Karpas-422 (cell line): ENCODE measurements at places on chromosomes 7 and 10. TPM values are rescaled to one million over a fixed set of nuclear protein-coding genes. Genes with fewer than 3 reads are reported as not detected.

Gene JCAD
- not detected in 2 replicates for total RNA-seq

Gene SDK1
- not detected in 2 replicates for total RNA-seq

Gene C7orf33
- total RNA-seq, result not detected in 2 replicates

GRCh38 chr10:122467701-122468100 is 6.3 kb downstream of the HTRA1 start:
- H3K27me3 ChIP-seq, result no peaks in the 10 kb centered on the region
- H3K4me3 ChIP-seq, result no peak overlapping the region
- no peak overlapping the region for H3K27ac ChIP-seq

DNA sequence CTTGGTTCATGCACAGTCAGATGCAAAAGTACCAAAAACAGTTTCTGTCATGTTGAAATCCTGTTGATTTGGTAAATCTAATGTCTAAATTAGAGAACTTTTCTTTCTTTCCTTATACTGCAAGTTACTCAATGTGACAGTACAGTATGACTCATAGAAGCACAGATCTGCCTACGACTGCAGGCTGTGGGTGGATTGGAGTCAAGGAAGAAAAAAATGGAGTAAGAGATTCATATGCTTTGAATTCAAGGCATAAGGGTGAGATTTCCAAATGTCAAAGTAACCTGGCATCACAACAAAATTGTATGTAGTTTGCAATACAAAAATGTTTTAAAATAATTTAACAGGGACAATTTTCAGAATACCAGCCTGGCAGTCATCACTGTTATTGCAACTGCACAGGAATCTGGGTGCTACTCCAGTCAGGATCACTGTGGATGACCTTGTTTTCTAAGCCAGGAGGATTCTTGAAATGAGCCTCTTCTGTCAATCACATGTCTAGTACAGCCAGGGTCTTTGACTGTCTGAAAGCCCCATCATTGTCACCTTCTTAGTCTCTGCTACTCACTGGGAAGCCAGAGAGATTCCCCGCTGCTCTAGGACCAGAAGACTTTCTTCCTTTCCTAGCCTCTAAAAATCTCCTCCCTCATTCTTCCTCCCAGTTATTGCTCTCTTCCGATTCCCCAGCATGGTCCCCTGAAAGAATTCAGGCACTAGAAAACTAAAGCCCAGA is 83.6 kb downstream of the CD36 start:
- no peak overlapping the region for H3K4me3 ChIP-seq
- no peaks in the 10 kb centered on the region for H3K27me3 ChIP-seq
- no peaks in the 10 kb centered on the region for H3K36me3 ChIP-seq
- H3K27ac ChIP-seq, result no peak overlapping the region
- DNase-seq, result no peak

- no peaks in the 10 kb centered on the region for H3K27me3 ChIP-seq
- no peak for DNase-seq
- H3K4me3 ChIP-seq, result no peak overlapping the region
Observed at GRCh38 chr10:96614515-96614914, 27.7 kb upstream of the TM9SF3 start.

DNA sequence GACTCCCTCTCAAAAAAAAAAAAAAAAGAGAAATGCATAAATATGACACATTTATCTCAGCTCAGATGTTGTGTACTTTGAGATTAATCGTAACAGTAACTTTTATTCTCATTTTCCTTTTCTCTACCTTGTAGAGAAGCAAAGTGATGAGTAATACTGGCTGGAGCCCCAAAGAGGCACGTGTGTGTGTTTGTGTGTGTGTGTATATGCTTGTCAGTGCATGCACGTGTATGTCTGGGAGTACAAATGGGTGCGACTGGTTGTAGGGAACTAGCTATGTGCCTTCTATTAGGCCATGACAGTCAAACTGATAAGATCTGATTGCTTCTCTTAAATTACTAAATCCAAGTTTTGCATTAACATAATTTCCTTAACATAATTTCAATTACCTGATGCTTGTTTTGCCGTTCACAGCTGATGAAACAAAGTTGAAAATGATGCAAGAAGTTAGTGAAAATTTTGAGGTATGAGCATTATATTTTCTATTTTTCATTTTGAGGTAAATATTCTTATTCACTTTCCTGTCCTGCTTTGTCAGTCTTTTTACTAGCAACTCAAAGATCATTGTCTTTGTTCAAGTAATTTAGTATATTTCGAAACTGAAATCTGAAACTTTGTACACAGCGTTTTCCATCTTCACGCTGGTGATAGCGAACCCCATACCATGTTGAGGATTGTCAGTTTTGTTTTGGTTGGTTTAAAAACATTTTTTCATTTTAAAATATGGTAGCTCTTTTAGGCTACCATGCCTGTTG is 3.4 kb downstream of the TRRAP start:
- H3K27ac ChIP-seq, result no peak overlapping the region
- H3K4me3 ChIP-seq, result no peak overlapping the region
- peaks cover 32% of the 10 kb centered on the region; the same call in 1 of the 2 replicates for H3K36me3 ChIP-seq
- no peaks in the 10 kb centered on the region for H3K27me3 ChIP-seq

DNA sequence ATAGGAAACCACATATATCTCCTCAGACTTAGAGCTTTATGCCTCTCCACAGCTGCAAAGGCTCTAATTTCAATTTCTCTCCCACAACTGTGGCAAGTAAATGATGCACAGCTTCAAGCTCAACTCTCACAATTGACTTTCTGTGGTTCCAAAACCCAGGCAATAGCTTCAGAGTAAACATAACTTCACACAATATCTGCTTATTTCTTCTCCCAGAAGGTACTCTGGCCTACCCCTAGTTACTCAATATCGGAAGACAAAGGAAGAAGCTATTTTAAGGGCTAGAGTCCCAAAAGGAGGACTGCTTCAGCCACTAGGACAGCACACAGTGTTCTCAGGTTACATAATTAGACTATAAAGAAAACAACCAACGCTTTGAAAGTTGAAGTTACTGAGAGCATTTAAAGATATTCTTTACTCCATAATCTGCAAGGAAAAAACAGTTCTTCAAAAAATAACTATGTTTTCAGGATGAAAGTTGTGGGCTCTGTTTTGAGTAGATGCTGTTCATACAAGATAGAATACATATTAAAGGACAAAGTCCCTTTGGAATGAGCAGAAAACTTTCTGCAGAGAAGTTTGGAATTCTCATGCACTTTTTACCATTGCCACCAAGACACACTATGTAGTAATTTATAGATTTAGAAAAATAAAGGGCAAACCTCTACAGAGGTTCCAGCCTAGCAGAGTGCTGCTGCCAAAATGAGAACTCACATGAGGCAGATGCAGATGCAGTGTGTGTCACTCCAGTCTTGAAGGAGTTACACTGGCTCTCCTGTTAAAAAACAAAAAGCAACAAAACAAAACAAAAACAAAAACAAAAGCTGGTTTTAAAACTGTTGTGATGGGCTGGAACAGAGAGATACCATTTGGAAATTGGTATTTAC is 81.8 kb downstream of the NT5C2 start:
- no peaks in the 10 kb centered on the region for H3K27me3 ChIP-seq
- peak overlapping the region; percentile 62 for H3K4me3 ChIP-seq
- H3K27ac ChIP-seq, result peak overlapping the region; percentile 94
- H3K36me3 ChIP-seq, result peaks cover 7% of the 10 kb centered on the region; the same call in 1 of the 2 replicates

DNA sequence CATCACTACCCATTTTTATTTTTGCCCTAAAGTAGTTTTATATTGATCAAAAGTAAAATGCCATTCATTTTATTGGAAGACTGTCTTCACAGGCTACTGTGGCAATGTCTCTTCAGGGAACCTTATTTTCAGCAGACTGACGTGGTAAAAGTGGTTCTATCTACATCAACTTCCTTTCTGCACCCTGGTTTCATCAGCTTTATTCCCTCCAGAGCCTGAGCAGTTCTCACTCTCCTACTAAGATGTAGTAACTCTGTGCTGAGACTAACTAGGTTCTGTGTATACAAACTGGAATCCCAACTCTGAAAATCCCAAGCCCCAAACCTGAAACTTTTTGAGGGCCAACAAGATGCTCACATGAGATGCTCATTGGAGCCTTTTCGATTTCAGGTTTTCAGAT is 155.3 kb downstream of the SFMBT2 start:
- no peak overlapping the region for H3K4me3 ChIP-seq
- H3K36me3 ChIP-seq, result peaks cover 10% of the 10 kb centered on the region; the same call in 1 of the 2 replicates
- H3K27ac ChIP-seq, result no peak overlapping the region
- no peak for DNase-seq
- H3K27me3 ChIP-seq, result no peaks in the 10 kb centered on the region
